T-helper 1 cell (primary cell): ENCODE measurements at places on chromosomes 3 and 15.
A peak's percentile ranks its signal among the peaks of the same experiment; 100 is the strongest.

- DNase-seq = no peak
Measured at GRCh38 chr3:84755860-84756259, 202.9 kb upstream of the CADM2 start.

GRCh38 chr15:40238532-40239403 lies at the start of gene PAK6:
Gene PAK6, plus strand, starts transcription at chr15:40239063. Its CDS starts 25,723 bp downstream, at chr15:40264786.
- no peak for DNase-seq

- DNase-seq = no peak
Measured at GRCh38 chr3:134376385-134376765, 2.1 kb upstream of the AMOTL2 start.

GRCh38 chr15:47711655-47712054 lies 5.7 kb upstream of the SEMA6D start:
- DNase-seq = no peak

DNA sequence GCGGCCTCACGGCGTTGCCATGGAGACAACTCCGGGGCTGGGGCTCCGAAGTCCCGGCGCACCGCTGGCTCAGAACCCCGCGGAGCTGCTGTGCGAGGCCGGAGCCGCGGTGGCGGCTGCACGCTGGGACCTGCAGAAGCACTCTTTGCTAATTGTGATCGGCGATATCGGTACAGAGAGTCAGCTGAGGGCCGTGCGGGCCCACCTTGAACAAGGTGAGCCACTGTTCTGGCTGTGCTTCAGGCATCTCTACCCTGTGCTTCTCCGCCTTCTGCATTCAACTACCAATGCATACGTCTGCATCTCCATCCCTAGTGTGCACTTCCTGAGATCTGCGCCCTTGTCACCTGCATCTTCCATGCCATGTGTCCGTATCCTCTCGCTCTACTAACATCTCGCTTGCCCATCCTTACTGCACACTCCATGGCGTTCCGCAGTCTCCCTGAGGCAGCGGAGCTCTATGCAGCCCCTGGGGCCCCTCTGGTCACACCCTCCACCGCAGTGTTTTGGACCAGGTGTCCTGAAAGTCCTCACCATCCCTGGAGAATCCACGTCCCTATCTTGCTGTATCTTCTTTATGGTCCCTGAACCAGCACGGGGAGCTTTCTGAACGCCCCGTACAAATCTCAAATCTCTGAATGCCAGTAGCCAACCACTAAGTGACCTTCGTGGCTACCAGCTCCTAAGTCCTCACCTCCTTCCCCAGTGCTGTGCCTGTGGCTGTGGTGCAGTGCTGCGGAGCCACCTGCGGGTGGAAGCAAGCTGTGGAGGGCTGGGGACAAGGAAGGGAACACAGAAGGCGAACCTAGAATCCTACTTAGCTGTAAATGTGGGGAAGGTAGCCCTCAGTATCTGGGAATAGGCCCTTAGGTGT lies 6.2 kb upstream of the MAP1A start:
- DNase-seq = peak; percentile 6

GRCh38 chr3:127942613-127943012 lies 27.6 kb downstream of the KBTBD12 start:
- no peak for DNase-seq

DNA sequence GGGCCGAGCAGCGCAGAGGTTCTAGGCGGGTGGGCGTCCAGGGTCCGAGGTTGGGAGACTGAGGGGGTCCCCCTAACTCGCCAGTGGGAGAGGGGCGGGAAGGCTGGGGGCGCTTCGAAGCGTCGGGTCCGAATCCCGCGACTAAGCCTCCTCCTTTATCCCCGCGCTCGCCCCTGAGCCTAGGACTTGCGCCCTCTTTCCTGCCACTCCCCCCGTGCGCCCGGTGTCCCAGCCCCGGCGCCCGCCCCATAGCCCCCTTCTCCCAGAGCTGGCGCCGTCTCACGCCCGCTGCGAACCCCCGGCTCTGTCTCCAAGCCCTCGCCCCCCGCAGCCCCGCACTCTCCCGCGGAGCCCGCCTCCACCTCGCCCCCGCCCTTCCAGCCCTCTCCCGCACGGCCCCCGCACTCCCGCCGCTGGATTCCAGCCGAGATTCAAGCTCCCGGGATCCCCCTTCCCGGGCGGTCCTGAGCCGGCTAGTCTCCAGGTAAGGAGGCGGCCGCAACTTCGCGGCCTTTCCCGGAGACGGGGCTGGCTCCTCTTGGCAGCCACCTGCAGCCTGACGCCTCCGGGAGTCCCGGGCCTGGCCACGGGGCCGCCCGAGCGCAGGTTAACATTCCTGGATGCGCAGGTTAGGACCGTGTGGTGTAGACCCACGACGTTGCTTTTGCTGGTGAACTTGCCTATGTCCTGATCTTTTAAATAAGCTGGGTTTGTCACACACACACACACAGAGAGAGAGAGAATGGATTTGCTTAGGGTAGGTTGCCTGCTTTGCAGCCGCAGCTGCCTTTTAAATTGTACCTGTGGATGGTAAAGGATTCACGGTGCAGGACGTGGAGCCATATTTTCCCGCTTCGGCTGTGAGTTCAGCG lies 563 bp downstream of the PXYLP1 start:
- DNase-seq = peak; percentile 19

GRCh38 chr3:61893840-61894566 lies 332.6 kb downstream of the PTPRG start:
- DNase-seq = no peak

DNA sequence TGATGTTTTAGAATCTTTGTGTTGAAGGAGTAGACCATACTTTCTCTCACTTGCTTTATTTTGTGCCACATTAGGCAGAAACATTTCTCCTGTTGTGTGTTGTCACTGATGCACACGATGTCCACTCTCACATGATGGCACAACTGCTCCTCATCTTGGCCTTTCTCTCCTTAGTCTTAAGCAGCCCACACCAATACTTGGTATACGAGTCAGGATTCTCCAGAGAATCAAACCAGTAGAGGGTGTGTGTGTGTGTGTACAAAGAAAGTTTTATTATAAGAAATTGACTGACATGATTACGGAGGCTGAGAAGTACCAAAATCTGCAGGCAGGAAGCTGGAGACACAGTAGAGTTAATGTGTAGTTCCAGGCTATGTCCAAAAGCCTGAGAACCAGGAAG lies 187.1 kb downstream of the ALCAM start:
- DNase-seq = no peak

DNA sequence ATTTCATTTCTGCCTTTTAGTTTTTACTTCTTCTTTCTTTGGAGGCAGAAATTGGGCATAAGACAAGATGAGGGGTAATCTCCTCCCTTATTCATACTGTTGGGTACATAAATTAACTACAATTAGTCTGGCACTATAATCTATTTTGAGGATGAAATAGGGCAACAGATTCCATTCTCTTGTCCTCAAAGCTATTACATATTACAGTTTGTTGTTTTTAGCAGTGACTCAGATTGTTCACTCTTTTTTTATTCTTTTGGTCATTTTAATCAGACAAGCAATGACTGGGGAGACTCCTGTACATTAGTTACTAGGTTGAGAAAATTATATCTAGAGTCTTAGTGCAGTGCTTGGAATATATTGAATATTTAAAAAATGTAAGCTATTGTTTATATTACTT lies 556.0 kb downstream of the OTOL1 start:
- no peak for DNase-seq

DNA sequence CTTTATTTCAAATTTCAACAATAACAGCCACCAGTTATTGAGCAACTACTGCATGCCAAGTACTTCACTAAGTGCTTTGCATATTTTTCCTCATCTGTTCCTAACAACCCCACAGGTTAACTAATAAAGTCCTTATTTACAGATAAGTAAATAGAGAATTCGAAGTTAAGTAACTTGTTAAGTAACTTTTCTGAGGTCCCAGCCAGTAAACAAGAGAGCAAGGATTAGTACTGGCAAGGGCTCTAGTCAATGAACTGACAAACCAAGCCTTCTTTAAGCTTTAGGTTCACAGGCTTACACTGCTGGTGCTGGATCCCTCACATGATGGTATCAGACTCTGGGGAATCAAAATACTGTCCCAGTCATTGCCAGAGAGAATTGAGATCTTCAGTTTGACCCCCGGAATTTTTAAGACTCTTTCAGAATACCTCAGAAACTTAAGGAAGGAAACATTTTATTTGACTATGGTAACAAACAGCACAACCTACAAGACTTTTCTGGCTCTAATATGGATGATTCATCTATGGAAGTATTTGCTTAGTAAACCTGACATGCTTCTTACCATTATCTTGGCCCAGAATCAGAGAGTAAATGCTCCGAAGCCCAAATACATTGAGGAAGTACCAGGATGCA lies 16.5 kb downstream of the EMC3 start:
- no peak for DNase-seq

- no peak for DNase-seq
Measured at GRCh38 chr15:42727750-42728381, 9.1 kb downstream of the CDAN1 start.

DNA sequence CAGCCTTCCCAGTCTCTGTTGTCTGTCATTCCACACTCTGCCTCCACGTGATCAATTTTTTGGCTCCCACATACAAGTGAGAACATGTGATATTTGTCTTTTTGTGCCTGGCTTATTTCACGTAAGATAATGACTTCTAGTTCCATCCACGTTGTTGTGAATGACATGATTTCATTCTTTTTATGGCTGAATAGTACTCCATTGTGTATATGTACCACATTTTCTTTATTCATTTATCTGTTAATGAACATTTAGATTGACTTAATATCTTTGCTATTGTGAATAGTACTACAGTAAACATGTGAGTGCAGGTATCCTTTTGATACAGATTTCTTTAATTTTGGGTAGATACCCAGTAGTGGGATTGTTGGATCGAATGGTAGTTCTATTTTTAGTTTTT lies 31.4 kb downstream of the ASB14 start:
- no peak for DNase-seq

- DNase-seq = no peak
Measured at GRCh38 chr3:136120373-136121348, 75.5 kb downstream of the MSL2 start.

DNA sequence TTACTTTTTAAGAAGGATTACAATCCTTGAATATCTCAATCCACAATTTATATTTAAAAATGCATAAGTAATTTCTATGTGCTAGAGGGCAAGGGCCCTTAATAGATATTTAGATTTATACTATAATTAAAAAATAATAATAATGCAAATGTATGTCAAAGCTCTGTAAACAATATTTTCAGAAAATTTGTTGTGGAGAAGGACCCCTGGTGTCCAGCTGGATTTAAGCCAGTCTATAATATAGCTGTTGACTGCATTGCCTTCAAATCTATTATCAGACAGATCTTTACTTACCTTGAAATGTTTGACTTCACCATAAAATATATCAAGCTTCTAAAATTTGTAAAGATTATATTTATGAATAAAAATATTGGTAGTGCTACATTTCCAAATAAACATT lies 65.6 kb downstream of the ZBTB20 start:
- no peak for DNase-seq

DNA sequence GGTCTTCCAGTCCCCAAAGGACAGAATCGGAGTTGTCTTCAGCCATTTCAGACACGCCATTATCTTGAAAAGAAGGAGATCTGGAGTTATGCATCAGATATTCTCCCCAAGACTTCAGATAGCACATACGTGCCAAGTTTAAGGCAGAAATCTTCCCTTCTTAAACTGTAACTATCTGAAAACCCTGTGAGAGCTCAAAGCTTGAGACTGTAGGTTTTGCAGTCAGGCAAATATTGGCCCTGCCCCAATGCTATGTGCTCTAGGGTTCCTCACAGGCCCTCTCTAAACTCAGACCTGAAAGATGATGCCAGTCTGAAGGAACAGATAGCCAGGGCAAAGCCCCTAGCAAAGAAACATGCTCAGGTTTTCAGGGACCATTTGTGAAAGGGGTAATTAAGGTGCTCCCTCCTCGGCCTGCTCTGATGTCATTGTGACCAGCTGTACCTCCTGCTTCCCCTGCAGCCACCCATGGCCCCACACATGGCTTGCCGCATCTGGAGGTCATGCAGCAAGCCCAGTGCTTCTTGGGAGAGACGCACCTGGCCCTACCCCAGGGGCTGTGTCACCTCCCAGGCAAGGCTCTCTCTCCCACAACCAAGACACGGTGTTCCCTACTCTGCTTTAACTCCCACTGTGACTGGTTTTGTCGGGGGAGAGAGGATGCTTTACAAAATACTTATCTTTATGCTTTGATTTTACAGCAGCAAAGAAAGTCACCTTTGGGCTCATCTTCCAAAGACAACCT lies 53.4 kb upstream of the POMGNT2 start:
- DNase-seq = no peak

DNA sequence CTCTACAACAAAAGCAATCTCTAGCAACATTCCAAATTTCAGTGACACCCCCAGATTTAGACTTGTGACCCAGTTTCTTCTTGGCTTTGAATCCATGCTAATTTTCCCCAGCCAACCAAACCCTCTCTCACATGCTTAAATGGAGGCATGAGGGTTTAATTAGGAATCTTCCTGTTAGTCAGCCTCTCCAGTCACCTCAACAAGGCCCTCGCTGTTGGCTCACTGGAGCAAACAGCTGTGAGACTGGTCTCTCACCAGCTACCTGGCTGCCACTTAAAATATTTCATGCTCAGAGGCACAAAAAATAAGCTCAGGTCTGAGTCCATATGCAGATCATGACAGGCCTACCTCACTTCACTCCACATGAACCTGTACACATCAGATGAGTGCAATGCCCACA lies 630.4 kb upstream of the ADAMTS9 start:
- no peak for DNase-seq

DNA sequence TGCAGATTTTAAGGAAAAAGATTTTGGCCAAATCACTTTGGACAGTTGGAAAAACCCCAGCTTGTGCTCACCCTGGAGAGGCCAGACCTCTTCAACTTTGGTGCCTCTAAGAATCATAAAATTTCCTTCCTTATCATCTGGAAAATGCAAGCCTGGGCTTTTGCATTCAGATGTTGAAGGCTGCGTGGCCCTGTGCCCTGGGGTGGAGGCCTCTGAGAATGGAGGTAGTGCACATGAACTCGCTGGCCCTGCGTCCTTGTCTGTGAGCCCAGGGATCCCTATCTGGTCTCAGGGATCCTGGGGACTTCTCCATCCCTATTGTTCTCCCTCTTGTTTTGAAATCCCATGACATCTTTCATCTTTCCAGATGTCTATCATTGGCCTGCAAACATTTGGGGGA lies 64.6 kb upstream of the ARNT2 start:
- no peak for DNase-seq

DNA sequence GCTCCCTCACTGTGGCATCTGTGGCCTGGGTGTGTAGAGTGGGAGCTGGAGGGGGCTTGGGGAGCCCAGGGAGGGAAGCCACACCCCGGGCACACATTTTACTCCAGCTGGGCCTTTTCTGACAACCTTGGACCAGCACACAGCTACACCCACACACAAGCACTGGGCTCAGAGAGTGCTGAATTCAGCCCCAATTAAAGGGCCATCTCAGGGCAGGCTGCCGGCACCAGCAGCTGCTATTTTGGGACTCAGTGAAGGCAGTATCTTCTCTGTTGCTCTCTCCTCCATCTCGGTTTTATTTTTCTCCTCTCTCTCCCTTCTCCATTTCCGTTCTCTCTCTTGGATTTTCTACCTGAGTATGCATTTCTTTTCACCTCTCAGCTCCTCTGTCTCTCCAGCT lies 19.1 kb upstream of the TBC1D21 start:
- no peak for DNase-seq
